ENCODE measurements at places on chromosomes 11 and 22. TPM values are rescaled to one million over a fixed set of nuclear protein-coding genes. Genes with fewer than 3 reads are reported as not detected.

DNA sequence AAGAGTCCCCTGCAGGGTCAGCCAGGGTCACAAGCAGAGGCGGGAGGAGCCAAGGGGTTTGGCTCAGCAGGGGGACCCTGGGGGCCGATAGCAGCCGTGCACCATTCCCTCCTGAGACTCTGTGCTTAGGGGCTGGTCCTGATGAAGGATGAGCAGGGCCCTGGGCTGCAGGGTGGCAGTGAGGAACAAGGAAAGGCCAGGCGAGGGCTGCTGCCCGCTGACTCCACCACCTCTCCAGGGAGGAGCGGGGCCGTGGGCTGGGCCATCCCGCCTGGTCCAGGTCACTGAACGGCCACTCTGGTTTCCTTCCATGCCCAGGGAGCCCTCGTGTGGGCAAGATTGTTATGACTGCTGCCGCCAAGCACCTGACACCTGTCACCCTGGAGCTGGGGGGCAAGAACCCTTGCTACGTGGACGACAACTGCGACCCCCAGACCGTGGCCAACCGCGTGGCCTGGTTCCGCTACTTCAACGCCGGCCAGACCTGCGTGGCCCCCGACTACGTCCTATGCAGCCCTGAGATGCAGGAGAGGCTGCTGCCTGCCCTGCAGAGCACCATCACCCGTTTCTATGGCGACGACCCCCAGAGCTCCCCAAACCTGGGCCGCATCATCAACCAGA lies 9.2 kb upstream of the NDUFS8 start:
- no peak overlapping the region for H3K4me3 ChIP-seq
- no peak for DNase-seq
- H3K36me3 ChIP-seq, result no peaks in the 10 kb centered on the region

DNA sequence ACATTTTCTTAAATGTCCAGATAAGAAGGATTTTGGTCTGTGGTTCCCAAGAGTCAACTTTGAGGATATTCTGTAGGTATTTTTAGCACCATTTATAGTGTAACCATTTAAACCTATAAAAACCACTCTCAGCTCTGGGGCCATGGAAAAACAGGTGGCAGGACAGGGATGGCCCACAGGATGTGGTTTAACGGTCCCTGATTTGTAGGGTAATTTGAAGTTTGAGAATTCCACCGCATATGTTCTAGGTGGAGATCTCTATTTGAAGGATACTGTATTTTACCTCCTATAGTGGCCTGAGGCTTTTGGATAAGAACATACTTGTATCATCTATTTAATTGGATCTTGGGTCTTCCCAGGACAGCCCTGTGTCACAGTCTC lies 62.4 kb upstream of the IGLL5 start:
- peaks cover 22% of the 10 kb centered on the region for H3K27me3 ChIP-seq
- H3K27ac ChIP-seq, result no peak overlapping the region
- no peak overlapping the region for H3K4me3 ChIP-seq
- no peaks in the 10 kb centered on the region for H3K4me1 ChIP-seq
- H3K36me3 ChIP-seq, result no peaks in the 10 kb centered on the region

DNA sequence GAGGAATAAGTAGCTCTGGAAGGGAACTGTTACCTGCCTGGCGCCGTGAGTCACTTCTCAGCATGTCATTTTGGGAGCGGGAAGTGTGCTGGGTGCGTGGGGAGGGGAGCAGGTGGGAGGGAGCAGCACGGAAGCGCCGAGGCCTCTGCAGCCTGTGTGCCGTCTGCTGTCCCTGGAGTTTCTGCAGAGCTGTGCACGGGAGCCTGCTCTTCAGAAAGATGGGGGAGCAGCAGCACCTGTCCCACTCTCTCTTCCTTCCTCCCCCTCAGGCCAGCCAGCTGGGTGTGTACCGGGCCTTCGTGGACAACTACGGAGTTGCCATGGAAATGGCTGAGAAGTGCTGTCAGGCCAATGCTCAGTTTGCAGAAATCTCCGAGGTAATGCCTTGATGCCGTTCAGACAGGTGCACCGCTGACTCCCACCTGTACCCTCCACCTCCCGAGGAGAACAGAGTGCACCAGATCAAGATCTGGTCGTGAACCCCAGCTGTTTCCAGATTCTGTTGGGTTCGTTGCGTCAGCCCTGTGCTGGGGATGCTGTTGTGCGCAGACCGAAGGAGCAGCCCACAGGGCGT lies 87.9 kb downstream of the BCR start:
- peaks cover 95% of the 10 kb centered on the region for H3K36me3 ChIP-seq
- peak; percentile 63 for DNase-seq
- H3K4me1 ChIP-seq, result peaks cover 39% of the 10 kb centered on the region
- no peak overlapping the region for H3K27ac ChIP-seq

DNA sequence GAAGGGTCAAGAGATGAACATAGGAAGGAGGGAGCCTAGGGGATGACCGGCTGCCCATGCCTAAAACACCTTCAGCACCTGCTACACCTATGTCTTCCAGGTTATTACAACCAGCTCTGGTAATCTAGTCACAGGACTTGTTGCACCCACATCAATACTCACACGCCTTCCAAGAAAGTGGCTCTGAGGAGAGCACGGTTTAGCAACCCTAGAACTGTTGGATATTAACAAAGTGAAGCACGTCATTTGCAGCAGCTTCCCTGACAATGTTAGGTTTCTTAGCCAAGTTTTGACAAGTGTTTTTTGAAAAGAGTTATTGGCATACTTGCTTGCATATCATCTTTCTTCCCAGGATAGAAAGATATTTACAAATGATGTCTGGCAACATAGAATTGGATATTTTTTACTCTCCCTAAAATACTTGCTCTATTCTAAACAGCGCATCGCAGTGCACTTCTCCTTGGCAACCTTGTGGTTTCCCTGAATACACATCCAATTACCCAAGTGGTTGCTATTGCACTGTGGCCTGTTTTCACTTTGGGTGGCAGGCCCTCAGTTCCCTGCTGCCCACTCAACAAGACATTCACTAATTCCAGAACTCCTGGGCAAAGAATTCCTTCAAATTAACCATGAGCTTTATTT lies 94.3 kb upstream of the ARHGAP42 start:
- no peaks in the 10 kb centered on the region for H3K36me3 ChIP-seq
- H3K27ac ChIP-seq, result no peak overlapping the region
- no peaks in the 10 kb centered on the region for H3K4me1 ChIP-seq
- H3K27me3 ChIP-seq, result no peaks in the 10 kb centered on the region
- DNase-seq, result no peak

DNA sequence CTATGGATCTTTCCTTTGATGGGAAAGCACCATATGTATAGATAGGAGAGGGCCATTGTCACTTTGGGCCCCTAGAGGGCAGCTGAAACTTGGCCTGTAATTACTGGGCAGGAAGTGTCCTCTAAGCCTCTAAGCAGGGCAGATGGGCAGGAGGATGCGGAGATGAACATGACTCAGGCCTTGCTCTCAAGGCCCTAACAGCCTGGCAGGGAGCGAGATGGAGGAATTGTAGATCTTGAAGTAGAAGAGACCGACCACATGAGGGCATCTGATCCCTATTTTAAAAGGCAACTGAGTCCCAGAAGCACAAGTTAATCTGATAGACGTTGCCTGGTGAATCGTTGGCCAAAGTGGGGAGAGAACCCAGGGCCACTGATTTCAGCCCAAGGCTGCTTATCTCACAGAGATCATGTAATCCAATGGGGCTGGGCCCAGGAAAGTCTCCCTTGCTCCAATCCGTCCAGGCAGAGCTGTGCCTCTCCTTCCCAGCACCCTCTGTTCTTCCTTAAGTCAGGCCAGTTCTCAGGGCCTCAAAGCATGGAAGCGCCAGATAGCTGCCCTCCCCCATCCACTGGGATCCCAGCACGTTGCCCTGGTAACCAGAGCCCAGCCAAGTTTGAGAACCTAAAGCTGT lies 2.5 kb upstream of the SEPTIN3 start:
- H3K27me3 ChIP-seq, result no peaks in the 10 kb centered on the region
- peaks cover 4% of the 10 kb centered on the region for H3K4me1 ChIP-seq
- no peaks in the 10 kb centered on the region for H3K36me3 ChIP-seq
- no peak overlapping the region for H3K4me3 ChIP-seq
- peak; percentile 21 for DNase-seq

- no peak overlapping the region for H3K4me3 ChIP-seq
- no peaks in the 10 kb centered on the region for H3K4me1 ChIP-seq
- no peak for DNase-seq
- H3K27me3 ChIP-seq, result 0 out of 2 replicates have a peak, but pooled peaks cover 5% of the 10 kb centered on the region
- H3K36me3 ChIP-seq, result no peaks in the 10 kb centered on the region
These were observed 592.9 kb downstream of the TBC1D22A start for GRCh38 chr22:47355388-47355725.

The FGF4 gene
- total RNA-seq, result not detected

The TECTA gene
- total RNA-seq, result not detected

Measured in K562 (cell line).